ENCODE measurements at places on chromosomes 12 and 14. TPM values are rescaled to one million over a fixed set of nuclear protein-coding genes. Genes with fewer than 3 reads are reported as not detected.

The CARMIL3 gene
- 0.37 TPM for total RNA-seq

The PRB2 gene
- not detected for total RNA-seq

The C12orf54 gene
- total RNA-seq = 0.52 TPM

The TAC3 gene
- not detected for total RNA-seq

DNA sequence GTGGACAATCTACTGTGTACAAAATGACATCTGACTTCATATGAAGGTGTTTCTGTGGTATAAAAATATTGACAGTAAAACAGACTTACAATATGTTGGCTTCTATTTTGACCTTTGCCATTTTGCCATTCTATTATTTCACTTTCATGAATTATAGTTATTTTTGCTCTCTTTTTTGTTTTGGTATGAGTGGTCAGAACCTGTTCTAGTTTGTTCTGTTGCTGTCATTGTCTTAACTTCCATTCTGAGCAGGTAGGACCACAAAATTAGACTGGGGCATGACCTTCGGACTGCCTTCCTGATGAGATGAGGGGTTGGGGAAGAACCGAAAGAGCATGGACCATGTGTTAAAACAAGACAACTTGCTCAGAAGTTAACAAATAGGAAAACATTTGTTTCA lies 36.5 kb upstream of the IFNG-AS1 start:
- no peak for DNase-seq

- DNase-seq = peak; percentile 19
Measured at GRCh38 chr12:23771240-23771949, 178.1 kb downstream of the SOX5 start.

GRCh38 chr14:84144166-84144565 lies 1385.8 kb upstream of the FLRT2 start:
- no peak for DNase-seq

- DNase-seq = peak; percentile 63
Measured at GRCh38 chr12:70366581-70367257, 629 bp downstream of the KCNMB4 start.

GRCh38 chr12:96308881-96309280 lies 91.4 kb downstream of the CDK17 start:
- DNase-seq = peak; percentile 17

- DNase-seq = no peak
Measured at GRCh38 chr12:52182384-52182783, 9.4 kb downstream of the KRT80 start.

- DNase-seq = no peak
Measured at GRCh38 chr12:16159571-16159970, 117.9 kb downstream of the SLC15A5 start.

DNA sequence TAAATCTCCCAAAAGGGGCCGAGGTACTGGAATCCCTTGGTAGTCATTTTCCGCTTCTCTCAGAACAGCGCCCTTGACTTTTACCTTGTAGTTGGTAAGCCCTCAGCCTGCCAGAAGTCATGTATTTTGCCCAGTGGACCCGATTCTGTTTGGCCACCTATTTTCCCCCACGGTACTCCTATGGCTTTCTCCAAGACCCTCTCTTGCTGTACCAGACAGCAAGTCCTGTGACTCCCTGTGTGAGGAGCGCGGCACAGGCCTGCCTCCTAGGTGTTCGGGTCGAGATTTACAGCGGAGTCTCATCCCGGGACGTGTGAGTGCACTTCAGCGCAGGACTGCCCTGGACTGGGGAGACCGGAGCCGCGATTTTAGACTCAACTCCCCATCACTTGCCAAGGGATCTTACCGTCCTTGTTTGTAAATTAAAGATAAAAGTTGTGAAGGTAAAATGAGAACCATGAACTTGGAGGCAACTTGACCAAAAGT lies 1.1 kb upstream of the MBD6 start:
- no peak for DNase-seq

GRCh38 chr14:69667938-69668335 lies 56.5 kb downstream of the SUSD6 start:
- no peak for DNase-seq

- no peak for DNase-seq
Measured at GRCh38 chr12:91572869-91573268, 390.3 kb upstream of the DCN start.

All from lung (tissue), 17 donors.